Right ventricle myocardium superior (tissue), 1 donor: ENCODE measurements at places on chromosomes 4 and X.

GRCh38 chr4:128913228-128913627, 103.7 kb downstream of the JADE1 start:
- no peak for DNase-seq

DNA sequence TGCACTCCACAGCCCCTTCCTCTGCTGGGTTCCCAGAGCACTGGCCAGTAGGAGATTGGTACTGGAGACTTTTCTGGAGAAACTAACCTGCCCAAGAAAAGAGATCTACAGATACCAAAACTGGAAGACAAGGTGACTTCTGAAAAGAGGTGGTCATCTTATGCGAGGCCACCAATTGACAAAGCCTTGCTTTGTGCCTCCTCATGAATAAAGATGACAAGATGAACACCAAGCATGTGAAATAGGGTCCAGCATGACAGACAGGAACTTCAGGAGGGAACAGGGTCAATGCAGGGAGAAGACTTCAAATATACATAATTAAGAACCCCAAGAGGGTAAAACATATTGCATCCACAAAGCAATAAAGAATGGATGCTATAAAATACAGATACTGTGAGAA, 137.9 kb downstream of the APBB2 start:
- DNase-seq, result no peak

- DNase-seq, result no peak
Measured at GRCh38 chr4:98828801-98829200, 100.1 kb downstream of the EIF4E start.

- DNase-seq, result no peak
Measured at GRCh38 chr4:115334736-115335411, 221.5 kb upstream of the NDST4 start.
